Posterior cingulate gyrus (tissue), 11 donors: ENCODE measurements at places on chromosomes 5 and 9.

- no peak for DNase-seq
These were observed 838.3 kb downstream of the TLE4 start for GRCh38 chr9:80410106-80410505.

DNA sequence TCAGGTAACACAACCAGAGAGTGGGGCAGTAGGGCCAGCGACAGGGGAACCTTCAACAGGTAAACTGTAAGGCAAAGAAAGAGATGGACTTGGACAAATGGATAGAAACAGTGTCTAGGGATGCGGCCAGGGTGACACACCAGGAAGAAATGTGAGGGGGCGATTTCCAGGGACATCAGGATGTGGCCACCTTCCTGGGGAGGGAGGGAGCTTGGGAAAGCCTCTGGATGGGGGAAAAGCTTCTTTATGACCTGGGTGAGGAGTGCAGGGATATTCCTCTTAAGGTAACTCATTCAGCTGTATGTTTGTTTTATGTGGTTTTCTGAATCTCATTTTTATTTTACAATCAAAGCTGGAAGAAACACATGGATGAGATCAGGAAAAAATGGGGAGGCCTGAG, 11.9 kb upstream of the NXNL2 start:
- no peak for DNase-seq

DNA sequence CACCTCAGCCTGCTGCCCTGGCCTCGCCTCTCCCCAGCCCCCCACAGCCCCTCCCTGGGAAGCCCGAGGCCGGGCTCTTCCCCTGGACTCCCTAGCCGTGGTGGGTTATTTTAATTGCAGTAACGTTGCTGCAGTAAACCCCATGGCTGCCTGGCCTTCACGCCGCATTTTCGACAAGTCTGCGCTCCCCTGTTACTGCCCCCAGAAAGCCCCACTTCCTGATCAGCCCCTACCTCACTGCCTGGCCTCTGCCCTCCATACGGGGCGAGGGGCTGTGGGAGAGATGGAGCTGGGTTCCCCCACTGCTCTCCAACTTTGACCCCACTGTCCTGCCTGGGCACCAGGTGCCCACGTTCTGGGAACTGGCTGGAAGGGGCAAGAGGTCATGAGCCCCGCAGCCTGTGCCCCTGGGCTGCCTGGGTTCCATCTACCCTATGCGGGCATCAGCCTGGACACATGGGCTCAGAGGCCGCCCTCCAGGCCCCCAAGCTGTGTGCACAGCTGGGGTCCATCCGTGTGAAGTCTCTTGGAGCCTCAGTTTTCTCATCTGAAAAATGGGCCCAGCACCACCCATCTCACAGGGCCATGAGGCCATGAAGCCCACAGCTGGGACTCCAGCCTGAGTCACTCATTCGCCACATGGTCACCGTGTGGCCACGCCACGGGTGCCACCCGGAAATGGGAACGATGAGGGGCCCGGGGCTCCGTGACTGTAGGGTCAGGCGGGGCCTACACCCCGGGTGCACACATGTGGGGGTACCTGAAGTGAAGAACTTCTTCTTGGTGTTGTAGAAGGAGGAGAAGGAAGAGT, 11.5 kb downstream of the EGFL7 start:
- DNase-seq = no peak

GRCh38 chr5:40318395-40318794, 361.3 kb upstream of the PTGER4 start:
- DNase-seq = no peak
